Brain (organoid and tissue), 16 donors: ENCODE measurements at places on chromosomes 4 and X.

DNA sequence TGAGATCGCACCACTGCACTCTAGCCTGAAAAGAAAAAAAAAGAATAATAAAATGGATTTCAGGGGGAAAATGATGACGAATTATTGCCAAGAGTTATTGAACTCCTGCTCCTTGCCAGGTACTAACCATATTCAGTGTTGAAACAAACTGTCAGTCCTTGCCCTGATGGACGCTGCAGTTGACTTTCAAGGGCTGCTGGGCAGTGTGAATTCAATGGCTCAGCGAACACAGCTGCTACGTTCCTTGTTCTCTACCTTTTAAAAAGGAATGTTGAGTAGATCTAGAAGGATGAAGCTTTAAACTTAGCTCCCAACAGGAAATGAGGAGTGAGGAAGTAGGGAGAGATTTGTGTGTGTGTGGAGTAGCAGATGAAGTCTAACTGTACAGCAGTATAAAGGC is 2.7 kb downstream of the LIMCH1 start:
- no peak for DNase-seq

- DNase-seq: no peak
Measured at GRCh38 chr4:146247356-146247755, 33.0 kb downstream of the REELD1 start.

- DNase-seq: peak; percentile 80
Measured at GRCh38 chr4:27048429-27049238, 188.0 kb downstream of the STIM2 start.

DNA sequence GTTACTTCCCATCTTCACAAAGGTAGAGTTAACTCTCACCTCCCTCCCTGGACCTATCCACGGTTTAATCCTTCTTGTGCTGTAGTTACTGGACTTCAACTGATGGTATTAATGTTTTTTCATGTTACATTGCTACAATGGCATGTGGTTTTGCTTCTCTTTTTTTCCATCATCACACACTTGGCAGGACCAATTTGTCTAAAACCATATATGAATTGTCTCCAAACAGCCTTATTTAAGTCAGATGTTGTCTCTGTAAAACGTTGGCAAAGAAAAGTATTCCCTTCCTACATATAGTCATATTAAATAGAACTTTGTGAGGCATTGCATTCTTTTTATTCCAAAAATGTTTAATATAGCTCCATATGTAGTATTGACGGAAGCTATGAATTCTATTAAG is 15.5 kb downstream of the PRRG1 start:
- no peak for DNase-seq

- DNase-seq: no peak
Measured at GRCh38 chr4:25163196-25163595, 2.9 kb upstream of the SEPSECS start.

DNA sequence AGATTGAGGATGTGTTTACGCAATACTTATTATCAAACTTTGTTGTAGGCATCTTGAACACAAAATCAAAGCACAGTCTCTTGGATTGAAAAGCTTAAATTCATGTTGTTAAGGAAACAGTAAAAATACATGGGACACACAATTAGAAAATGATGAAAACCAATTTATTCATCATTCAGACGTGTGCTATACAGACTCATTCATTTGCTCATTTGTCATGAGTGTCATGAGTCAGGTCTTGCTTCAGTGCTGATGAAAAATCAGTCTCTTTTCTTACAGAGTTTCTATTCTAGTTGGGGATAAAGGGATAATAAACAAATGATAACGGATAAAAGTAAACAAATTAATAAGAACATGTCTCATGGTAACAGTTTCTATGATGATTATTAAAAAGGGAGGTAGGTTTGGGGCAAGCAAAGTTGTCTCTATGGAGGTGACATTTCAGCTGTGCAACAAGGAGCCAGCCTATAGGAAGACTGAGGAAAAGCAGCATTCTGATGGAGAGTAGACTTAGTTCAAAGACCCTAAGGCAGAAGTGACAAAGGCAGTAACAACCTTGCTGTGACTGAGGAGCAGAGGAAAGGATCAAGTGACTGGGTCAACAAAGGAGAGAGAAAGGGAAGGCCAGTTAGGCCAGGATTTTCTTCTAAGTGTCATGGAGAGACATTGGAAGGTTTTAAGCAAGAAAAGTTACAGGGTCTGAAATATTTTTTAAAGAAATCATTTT is 224.0 kb upstream of the HHIP start:
- DNase-seq: no peak

- DNase-seq: no peak
Measured at GRCh38 chr4:5772528-5773270, 61.7 kb downstream of the EVC start.

GRCh38 chrX:3451571-3451970 is 105.1 kb upstream of the MXRA5 start:
- DNase-seq: peak; percentile 15

DNA sequence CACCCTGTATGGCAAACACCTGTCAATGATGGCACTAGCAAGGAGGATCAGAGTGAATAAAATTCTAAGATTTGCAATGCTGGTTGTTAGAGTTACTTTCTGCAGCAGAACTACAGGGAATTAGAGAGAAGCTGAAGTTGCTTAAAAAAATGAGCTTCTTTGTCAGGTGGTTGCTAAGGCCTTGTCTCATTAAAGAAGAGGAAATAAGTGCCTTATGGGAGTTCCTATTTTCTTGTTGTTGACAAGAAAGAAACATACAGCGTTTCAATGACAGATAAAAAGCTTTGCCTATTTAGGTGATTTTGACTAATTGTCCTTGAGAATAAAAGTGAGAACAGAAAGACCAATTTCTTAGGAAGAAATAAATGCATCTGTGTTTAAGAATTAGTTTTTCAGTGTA is 106.0 kb upstream of the ARHGAP24 start:
- DNase-seq: no peak

- no peak for DNase-seq
Measured at GRCh38 chr4:74206088-74206825, 48.3 kb downstream of the MTHFD2L start.
